ENCODE measurements at places on chromosomes 4 and X.
A peak's percentile ranks its signal among the peaks of the same experiment; 100 is the strongest.

DNA sequence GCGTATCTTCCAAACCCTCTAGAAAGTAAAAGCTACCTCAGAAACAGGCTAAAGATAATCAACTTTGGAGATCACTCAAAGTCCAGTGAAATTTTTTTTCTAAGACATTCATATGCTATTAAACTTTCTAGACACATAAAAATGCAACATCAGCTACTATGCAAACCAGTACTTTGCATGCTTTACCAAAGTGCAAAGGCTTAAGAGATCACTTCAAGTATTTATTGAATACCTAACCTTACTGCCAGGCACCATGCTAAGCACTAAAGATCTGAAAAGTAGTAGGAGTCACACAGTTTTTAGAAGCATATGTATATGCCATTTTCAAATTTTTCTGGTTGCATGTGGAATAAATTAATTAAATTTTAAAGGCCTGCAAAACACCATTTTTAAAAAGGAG lies 115.8 kb downstream of the THOC2 start:
- no peak for DNase-seq

GRCh38 chr4:159542296-159542695 lies 439.4 kb downstream of the RAPGEF2 start:
- no peak for DNase-seq

- DNase-seq: no peak
Observed at GRCh38 chr4:145154573-145154972, 25.8 kb downstream of the OTUD4 start.

GRCh38 chr4:146506272-146506671 lies 15.5 kb downstream of the SLC10A7 start:
- no peak for DNase-seq

DNA sequence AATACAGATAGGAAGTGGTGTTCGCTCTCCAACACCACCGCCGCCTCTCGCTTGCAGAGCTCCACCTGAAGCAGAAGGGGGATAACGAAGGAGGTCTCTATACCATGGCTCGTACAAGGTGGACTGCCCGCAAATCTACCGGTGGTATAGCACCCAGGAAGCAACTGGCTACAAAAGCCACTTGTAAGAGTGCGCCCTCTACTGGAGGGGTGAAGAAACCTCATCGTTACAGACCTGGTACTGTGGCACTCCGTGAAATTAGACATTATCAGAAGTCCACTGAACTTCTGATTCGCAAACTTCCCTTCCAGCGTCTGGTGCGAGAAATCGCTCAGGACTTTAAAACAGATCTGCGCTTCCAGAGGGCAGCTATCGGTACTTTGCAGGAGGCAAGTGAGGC lies 5.2 kb upstream of the BMP15 start:
- DNase-seq: no peak

DNA sequence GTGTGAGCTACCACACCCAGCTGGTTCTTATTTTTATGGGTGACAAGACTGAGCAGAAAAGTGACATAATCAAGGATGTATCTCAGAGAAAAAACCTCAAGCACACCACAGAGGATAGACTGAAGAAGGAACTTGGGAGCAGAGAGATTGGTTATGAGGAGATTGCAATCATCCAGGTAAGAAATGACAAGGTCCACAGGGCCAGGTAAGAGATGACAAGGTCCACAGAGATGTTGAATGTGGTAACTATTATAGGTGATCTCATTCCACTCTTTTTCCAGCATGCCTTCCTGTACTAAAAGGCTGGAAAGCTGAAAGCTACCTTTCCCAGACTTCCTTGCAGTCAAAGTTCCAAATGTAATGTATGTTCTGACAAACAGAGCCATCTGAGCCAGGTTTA lies 15.9 kb upstream of the RBM47 start:
- no peak for DNase-seq

- no peak for DNase-seq
Observed at GRCh38 chr4:152503653-152504290, 32.1 kb downstream of the FBXW7 start.

DNA sequence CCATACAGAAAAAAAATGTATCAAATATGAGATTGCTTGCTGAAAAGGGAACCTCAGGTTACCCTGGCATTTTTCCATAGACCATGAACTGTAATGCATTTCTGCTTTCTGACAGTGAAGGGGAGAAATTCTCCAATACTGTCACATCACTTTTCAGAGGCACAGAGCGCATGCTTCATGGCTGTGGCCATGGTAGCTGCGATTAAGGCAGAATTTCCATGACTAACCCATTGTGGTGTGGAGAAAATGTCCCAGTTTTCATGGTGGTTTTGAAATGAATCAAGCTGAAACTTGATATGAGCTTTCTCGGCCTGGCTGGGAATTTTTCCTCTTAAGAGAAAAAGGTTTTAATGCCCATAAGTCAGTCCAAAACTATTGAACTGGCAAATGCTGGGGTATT lies 39.5 kb upstream of the MAP3K15 start:
- no peak for DNase-seq

DNA sequence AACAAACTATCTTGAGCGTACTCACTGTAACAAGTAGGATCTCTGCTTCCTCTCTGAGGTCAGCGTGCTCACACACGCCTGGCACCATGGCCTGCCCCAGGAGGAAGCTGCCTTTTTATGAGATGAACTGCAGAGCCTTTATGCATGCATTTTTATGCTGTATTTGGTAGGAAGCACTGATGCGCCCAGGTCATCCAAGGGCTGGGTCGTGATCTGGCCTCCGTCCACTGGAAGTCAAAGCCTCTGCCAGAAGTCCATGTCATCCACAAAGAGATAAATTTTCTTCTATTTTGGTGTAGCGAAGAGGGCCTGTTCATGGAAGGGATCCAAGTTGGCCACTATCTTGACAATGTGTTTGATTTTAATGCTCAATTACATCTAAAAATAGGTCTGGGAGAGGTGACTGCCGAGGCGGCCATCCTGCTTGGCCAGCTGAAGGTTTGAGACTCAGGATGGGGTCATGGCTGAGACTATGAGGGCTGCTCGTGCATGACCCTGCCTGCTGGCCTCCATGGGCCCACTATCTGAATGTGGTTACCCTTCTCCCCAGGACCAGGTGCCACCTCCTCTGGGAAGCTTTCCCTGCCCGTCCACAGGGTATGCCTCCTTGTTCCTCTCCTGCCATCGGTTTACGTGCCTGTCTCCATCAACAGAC lies 50.3 kb downstream of the HTRA3 start:
- no peak for DNase-seq

DNA sequence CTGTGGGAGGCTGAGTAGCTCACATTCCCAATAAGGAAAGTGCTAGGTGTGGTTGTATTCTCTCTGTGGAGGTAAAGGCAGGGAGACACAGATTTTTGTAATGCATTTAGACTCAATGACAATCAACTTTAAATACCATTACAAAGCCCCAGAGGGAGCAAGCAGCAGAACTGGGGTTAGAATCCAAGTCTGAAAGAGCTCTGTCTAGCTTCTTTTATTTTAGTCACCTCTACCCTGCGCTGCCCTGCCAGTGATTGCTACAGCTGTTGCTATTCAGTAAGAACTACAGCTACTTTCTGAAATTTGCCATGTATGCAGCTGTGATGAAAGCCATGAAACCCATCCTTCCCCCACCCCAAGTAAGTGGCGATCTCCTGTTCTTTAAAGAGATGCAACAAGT lies 22.5 kb downstream of the SLC39A8 start:
- no peak for DNase-seq

- DNase-seq: no peak
Observed at GRCh38 chrX:37378830-37379229, 29.7 kb downstream of the PRRG1 start.

GRCh38 chrX:68724531-68725020 lies 77.1 kb downstream of the STARD8 start:
- DNase-seq: no peak

GRCh38 chr4:147741190-147741788 lies 9.4 kb downstream of the ARHGAP10 start:
- DNase-seq: no peak

- no peak for DNase-seq
Observed at GRCh38 chr4:53579826-53580225, 11.5 kb downstream of the LNX1 start.

GRCh38 chr4:183347146-183347545 lies 24.9 kb upstream of the CLDN24 start:
- no peak for DNase-seq

DNA sequence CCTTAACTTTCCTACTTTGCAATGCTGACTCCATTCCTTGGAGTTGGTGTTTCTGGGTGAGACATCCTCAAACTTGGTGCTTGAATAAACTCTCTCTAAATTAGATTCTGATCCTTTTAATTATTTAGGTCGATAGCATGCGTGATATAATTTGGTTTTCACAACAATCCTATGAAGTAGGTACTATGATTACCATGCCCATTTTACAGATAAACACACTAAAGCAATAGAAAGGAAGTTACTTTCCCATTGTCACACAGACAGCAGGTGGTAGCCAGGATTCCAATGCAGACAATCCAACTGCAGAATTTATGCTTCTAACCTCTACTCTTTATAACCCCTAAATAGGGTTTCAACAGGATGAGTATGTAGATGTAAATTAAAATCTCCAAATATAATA lies 21.7 kb upstream of the AASDH start:
- no peak for DNase-seq

DNA sequence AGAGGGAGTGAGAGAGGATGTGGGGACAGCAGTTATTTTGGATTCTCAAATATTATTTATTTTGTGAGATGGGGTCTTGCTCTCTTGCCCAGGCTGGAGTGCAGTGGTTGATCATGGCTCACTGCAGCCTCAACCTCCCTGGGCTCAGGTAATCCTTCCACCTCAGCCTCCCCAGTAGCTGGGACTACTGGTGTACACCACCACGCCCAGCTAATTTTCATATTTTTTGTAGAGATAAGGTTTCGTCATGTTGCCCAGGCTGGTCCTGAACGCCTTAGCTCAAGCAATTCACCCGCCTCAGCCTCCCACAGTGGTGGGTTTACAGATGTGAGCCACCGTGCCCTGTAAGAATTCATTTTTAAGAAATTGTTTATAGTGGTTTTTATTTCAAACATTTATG lies 61.2 kb downstream of the FHDC1 start:
- no peak for DNase-seq

DNA sequence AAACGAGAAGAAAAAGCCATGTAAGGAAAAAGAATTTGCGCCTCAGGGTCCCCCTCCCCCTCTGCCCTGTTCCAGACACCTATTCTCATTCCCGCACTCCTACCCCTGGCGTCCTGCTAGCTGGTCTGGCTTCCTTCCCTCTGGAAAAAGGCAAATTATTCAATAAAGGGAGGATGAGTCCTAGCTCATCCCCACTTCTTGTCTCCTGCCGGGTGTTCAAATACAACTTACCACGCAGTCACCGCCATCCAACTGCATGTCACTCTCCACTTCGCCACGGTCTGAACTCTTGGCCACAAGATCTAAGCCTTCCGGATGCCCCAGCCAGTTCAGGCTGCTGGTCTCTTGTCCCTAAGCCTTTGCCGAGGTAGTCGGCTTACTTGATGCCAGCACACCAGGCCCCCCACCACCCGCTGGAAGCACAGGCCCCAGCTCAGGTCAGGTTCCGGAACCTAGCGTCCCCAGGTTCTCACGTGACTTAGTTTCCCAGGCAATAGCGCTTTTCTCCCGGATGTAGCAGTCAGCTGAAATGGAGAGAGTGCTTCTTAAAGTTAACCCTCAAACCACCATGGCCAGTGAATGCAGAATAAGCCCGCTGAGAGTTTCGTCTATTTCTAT lies 209.6 kb upstream of the SPIN4 start:
- peak; percentile 28 for DNase-seq

GRCh38 chr4:173289353-173289727 lies 44.8 kb downstream of the HMGB2 start:
- no peak for DNase-seq

DNA sequence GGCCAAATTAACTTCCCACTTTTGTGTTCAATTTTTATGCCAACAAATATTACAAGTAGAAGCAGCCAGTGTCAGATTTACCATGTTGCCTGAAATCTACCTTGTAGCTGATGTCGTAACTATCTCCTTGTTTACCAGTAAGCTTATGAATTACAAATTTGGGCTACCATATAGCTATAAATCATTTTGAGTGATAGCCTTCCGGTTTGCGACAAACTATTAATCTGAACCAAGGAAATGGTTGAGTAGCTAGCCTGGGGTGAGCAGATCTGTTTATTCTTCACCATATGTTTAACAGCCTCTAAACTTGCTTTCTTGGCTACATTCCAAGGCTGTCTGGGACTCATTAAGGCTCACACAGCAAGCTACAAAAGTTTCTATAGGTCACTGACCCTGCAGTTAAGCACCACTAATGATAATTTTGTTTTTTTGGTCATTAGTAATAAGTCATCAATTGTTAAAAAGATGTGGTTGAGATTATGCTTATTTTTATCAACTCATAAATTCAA lies 218.7 kb upstream of the SPOCK3 start:
- DNase-seq: no peak

GRCh38 chrX:16223385-16223784 lies 56.1 kb downstream of the MAGEB17 start:
- DNase-seq: no peak

GRCh38 chrX:11321986-11322385 lies 28.8 kb downstream of the AMELX start:
- DNase-seq: no peak

DNA sequence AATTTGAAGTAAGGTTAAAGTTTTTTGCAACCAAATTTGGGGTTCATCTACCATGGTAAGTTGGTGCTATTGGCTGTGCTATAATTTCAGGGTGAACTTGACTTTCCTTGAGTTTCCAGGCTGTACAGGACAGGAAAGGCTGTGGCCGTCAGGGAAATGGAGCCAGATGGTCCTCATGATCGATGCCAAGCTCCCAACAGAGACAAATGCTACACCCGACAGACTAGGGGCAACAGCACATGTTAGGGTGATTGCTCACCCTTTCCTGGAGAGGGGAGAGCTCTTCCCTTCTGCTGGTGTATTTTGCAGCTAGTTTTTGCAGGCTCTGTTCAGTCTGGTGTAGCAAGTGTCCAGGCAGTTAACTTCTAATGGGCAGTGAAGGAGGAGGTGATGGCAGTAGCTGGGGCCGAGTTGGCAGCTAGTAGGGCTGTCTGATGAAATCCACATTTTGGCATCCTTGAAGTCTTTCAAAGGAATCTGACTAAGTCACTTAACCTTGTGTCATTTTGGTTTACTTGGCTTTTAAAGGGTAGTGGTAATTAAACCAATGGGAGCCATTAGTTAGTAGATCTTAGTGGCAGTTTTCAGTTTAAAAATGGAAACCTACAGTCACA lies 47.8 kb downstream of the GAB1 start:
- no peak for DNase-seq

DNA sequence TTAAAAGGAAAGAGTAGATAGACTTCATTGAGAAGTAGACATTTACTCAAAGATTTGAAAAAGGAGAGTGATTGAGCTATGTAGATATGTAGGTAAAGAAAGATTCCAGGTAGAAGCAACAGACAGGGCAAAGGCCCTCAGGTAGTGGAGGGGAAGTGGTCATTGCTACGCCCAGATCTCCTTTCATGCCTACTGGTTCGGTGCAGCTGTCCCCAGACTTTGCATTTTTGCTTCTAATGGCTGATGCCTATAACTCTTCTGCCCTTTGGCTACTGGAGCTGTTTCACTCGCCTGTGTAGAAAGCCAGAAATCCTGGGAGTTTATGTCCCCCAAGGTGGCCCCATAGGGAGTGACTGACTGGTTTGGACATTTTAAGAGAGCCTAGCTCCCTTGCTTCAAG lies 16.9 kb upstream of the ARMCX2 start:
- no peak for DNase-seq

- DNase-seq: no peak
Observed at GRCh38 chr4:1233641-1234308, 15.2 kb downstream of the CTBP1 start.

GRCh38 chrX:7085879-7086278 lies 61.6 kb upstream of the STS start:
- DNase-seq: no peak

All from germinal center (tissue), 1 donor.